ENCODE measurements at places on chromosomes 6 and 20.

- no peak for DNase-seq
Observed at GRCh38 chr6:4801491-4802110, 25.4 kb downstream of the CDYL start.

GRCh38 chr20:9993137-9993536, 41.6 kb upstream of the ANKEF1 start:
- no peak for DNase-seq

GRCh38 chr6:146787876-146788508, 189.2 kb downstream of the ADGB start:
- no peak for DNase-seq

GRCh38 chr6:100944644-100945043, 63.5 kb upstream of the ASCC3 start:
- DNase-seq = no peak

DNA sequence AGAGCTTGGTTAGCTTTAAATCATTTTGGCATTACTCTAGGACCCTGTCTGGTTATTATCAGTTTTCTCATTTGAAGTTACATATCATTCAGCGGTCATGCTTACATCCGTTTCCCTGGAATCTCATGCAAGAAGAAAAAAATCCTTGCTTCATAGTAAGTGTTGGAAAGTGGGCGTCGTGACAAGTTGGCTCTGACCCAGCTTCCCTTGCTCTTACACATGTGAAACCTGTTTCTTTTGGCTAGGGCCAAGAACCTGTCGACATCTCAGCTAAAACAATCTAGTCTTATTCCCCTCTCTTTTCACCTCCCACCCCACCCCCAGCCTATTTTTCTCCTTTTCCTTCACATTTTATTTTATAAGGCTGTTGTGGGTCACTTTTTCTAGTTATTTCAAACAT, 45.5 kb downstream of the ANKS1A start:
- DNase-seq = no peak

GRCh38 chr6:145878591-145879295, 64.1 kb upstream of the FBXO30 start:
- no peak for DNase-seq
